ENCODE measurements at places on chromosomes 3 and 15.

GRCh38 chr3:32371461-32372212 is 20.0 kb upstream of the CMTM7 start:
- DNase-seq = no peak

- no peak for DNase-seq
Observed at GRCh38 chr15:85532689-85533088, 152.3 kb downstream of the AKAP13 start.

GRCh38 chr3:129037093-129037419 is 23.5 kb upstream of the GP9 start:
- no peak for DNase-seq

DNA sequence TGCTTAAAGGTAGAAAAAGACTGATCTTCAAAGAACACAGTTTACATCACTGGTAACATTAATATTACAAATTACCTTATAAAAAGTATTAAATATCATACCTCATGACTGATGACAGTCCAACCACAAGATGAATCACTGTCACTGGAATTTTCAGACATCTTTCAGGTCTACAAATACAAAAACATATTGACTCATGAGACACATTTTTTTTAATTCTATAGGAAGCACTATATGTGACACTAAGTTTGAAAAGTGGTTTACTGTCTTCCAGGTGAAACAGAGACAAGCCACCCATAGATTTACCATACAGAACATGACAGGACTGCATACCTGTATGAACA is 18.9 kb downstream of the CCPG1 start:
- no peak for DNase-seq

DNA sequence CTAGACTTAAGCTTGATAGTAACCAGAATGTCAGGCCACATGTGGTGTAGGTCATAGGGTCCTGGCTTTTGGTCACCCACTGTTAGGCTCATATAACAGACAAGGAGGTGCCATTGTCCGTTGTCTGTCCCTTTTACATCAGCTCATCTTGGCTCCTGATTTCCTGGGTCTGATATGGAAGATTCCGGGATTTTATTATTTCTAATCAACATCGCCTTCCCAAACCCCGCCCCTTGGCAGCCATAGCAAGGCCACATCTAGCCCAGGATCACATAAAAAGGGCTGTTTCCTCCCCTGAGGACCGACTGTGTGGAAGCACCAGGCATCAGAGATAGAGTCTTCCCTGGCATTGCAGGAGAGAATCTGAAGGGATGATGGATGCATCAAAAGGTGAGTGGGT is at the start of gene TGM4:
Gene TGM4, plus strand, starts transcription at position 301 of the 400 bp plus-strand sequence. Its CDS starts 71 bp downstream, at position 372.
- no peak for DNase-seq

GRCh38 chr3:2172561-2173171 is 74.0 kb downstream of the CNTN4 start:
- DNase-seq = no peak

GRCh38 chr3:180548050-180548449 is 53.9 kb upstream of the TTC14 start:
- DNase-seq = no peak

DNA sequence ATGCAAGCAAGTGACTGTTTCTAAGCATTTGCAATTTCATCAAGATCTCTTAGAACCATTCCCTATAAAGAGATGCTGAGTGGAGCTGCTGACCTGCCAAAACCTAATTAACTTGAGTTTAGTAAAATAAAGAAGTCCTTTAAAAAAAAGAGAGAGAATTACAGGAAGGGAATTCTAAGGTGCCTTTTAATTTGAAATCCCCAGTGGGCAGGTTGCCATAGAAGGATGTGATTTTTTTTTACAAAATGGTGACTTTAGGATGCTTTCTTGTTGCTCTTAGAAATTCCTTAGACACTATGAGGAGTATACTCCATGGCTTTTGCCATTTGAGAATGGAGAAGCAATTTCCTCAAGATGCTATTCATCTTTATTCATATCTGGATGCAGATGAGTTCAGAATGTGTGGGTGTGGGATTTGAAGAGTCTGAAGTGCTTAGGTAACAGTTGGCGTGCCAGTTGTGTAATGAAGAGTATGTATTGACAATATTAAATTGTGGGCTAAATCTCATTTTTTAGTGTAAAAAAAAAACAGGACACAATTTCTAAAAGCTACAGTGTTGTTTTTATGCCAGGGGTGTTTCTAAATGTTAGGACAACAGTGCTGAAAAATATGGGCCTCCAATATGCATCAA is 13.6 kb downstream of the LRRC3B start:
- DNase-seq = no peak

DNA sequence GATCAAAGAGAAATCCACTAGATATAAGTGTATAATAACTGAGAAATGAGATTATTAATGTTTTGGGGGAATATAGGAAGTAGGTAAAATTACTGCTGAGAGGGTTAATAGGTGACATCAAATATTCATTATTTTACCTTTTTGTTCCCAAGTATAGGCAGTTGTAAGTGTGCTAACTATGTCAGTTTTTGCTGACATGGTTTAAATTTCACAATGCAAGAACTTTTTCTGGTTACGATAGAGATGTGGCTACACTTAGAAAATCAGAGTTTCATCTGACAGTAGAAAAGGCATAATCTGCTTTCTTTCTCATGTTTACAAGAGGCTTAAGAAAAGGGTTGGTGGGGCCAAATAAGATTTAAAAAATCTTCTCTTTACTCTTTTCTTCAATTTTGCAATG is 235.0 kb upstream of the DPPA4 start:
- DNase-seq = no peak

GRCh38 chr3:2873986-2874385 is 236.2 kb downstream of the IL5RA start:
- no peak for DNase-seq

GRCh38 chr3:4351164-4351855 is 48.1 kb downstream of the SETMAR start:
- DNase-seq = no peak

GRCh38 chr3:194906229-194906629 is 220.5 kb downstream of the FAM43A start:
- DNase-seq = no peak
